ENCODE measurements at places on chromosomes 11 and 22.

DNA sequence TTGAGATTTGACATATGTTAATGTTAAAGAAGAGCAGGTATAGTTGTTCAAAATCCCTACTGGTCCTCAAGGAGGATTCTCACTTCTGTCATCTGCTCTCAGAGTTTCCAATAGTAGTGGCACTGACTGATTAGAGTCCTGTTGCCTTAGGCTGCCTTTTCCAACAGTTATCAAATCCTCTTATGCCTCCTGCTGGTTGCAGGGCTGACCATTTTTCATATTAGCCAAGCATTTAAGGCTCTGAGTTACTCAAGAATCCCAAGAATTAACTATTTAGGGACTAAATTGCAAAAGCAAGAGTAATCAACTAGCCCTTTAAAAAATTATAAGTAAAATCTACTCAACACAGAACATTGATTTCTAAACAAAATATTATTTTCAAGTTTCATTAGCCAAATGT is 212.0 kb upstream of the CHORDC1 start:
- no peak for ATAC-seq

- no peak for ATAC-seq
Measured at GRCh38 chr11:76739798-76740197, 43.4 kb upstream of the TSKU start.

DNA sequence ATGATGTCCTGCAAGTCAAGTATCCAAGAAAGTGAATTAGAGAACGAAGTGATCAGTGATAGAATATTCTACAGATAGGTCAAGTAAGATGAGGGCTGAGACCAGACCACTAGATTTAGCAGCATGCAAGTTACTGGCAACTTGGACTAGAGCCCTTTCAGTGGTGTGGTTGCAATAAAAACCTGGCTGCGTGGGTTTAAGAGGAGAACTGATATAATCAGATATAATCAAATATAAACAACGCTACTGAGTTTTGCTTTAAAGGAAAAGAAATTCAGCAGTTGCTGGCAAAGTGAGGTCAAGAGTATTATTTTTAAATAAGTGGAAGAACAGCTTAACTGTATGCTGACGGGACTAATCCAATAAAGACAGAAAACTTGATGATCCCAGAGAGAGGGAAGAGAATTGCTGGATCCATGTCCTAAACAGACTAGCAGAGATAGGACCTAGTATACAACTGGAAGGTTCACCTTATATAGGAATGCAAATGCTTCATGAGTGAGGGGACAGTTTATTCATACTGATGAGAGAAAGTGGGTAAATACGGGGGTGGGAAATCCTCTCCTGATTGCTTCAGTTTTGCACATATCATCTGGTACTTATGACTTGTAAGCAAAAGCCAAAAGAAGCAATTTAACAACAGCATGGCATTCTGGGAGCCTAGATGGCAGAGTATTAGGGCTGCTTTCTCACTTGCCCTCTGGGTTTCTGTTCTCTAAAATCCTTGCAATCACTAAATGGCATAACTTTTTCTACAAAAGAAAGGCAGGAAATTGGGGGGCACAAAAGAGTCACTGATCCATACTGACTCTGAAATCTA is 146.2 kb downstream of the RBFOX2 start:
- no peak for ATAC-seq

- ATAC-seq = no peak
Measured at GRCh38 chr11:131916638-131917037, 546.2 kb downstream of the NTM start.

Data from motor neuron (in vitro differentiated cells).